ENCODE measurements at places on chromosomes 2 and 18. TPM values are rescaled to one million over a fixed set of nuclear protein-coding genes. Genes with fewer than 3 reads are reported as not detected.

NCOA1 gene
- total RNA-seq: 9.1 TPM

CDKL4 gene
- total RNA-seq: not detected

REG3A gene
- total RNA-seq: not detected

PHOSPHO2 gene
- total RNA-seq: 3.6 TPM

DHRS9 gene
- total RNA-seq: not detected

KIF1A gene
- 2.6 TPM for total RNA-seq

RAD51AP2 gene
- total RNA-seq: not detected

POTEI gene
- total RNA-seq: not detected

CRYBA2 gene
- not detected for total RNA-seq

CAPN13 gene
- 0.51 TPM for total RNA-seq

GNLY gene
- not detected for total RNA-seq

NOP58 gene
- 33.6 TPM for total RNA-seq

LCT gene
- not detected for total RNA-seq

TXNDC2 gene
- total RNA-seq: 0.13 TPM

ATP8B1 gene
- total RNA-seq: 19.5 TPM

FOXD4L1 gene
- total RNA-seq: not detected

FEV gene
- not detected for total RNA-seq

C2orf92 gene
- 2.4 TPM for total RNA-seq

PJVK gene
- total RNA-seq: 0.16 TPM

FIGN gene
- 3.1 TPM for total RNA-seq

POLR1A gene
- 16.9 TPM for total RNA-seq

IL1F10 gene
- not detected for total RNA-seq

KCNS3 gene
- total RNA-seq: 18.9 TPM

COL4A3 gene
- under 0.01 TPM for total RNA-seq

ZNF804A gene
- 0.16 TPM for total RNA-seq

ANKRD30B gene
- not detected for total RNA-seq

LIMS2 gene
- 4.6 TPM for total RNA-seq

ARHGEF4 gene
- total RNA-seq: 1.1 TPM

PRSS56 gene
- total RNA-seq: not detected

CYBRD1 gene
- total RNA-seq: 46.8 TPM

SLC14A1 gene
- 0.38 TPM for total RNA-seq

TNFAIP6 gene
- total RNA-seq: 1.1 TPM

ANO7 gene
- 1.8 TPM for total RNA-seq

APLF gene
- total RNA-seq: 2.8 TPM

SKOR2 gene
- total RNA-seq: not detected

COL3A1 gene
- total RNA-seq: 540 TPM

SEPTIN2 gene
- total RNA-seq: 238 TPM

LDLRAD4 gene
- 2.4 TPM for total RNA-seq

HOXD9 gene
- total RNA-seq: 5.7 TPM

MYCN gene
- total RNA-seq: 1.1 TPM

HOXD13 gene
- total RNA-seq: not detected

RAX gene
- not detected for total RNA-seq

All from mesangial cell (primary cell).